ENCODE measurements at places on chromosomes 3 and 15. TPM values are rescaled to one million over a fixed set of nuclear protein-coding genes. Genes with fewer than 3 reads are reported as not detected.
A peak's percentile ranks its signal among the peaks of the same experiment; 100 is the strongest.

Gene GOLGA8G
- not detected for total RNA-seq

Gene FBLN2
- 17.1 TPM for total RNA-seq

Gene MKRN2OS
- total RNA-seq, result 3.1 TPM

Gene FGD5
- total RNA-seq, result 1.2 TPM

Gene PP2D1
- not detected for total RNA-seq

Gene NANOGP8
- total RNA-seq, result not detected

- H3K36me3 ChIP-seq, result peaks cover 21% of the 10 kb centered on the region
- peak; percentile 77 for DNase-seq
- H3K4me1 ChIP-seq, result peaks cover 11% of the 10 kb centered on the region
- peak overlapping the region; percentile 29 for H3K27ac ChIP-seq
- H3K4me3 ChIP-seq, result no peak overlapping the region
Observed at GRCh38 chr3:47022641-47023071, 43.2 kb downstream of the NBEAL2 start.

DNA sequence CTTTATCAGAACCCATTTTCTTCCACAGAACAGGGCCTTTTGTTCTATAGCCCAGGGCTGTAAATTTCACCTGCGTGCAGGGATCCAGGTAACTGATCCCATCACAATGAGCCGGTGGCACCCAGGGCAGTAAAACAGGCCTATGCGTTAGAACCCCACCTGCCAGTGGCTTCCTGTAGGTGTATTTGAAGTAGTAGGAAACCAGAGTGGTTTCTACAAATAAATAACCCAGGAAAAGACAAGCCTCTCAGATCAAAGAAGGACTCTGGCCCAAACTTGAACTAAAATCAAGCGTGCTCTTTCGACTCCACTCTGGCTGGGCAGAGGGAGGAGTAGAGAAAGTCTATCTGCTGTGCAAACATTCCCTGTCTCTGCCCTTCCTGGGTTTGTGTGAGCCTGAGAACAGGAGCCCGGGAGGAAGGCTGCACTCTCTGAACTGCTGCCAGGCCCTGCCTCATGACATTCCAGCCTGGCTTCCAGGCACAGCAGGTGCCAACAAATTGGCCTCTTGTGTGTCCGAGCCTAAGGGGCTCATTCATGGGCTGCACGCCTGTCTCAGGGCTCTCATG is 77.7 kb downstream of the CEMIP start:
- H3K36me3 ChIP-seq, result no peaks in the 10 kb centered on the region
- H3K4me3 ChIP-seq, result no peak overlapping the region
- H3K4me1 ChIP-seq, result peaks cover 13% of the 10 kb centered on the region
- H3K27me3 ChIP-seq, result no peaks in the 10 kb centered on the region

- H3K36me3 ChIP-seq, result no peaks in the 10 kb centered on the region
- peaks cover 18% of the 10 kb centered on the region for H3K27me3 ChIP-seq
- H3K4me3 ChIP-seq, result peak overlapping the region; percentile 71
Observed at GRCh38 chr15:40282147-40282868, 556 bp downstream of the ANKRD63 start.

GRCh38 chr3:24258260-24258659 is 236.4 kb downstream of the THRB start:
- H3K4me1 ChIP-seq, result peaks cover 27% of the 10 kb centered on the region
- no peak for DNase-seq
- H3K36me3 ChIP-seq, result no peaks in the 10 kb centered on the region

- DNase-seq, result peak; percentile 8
- peaks cover 39% of the 10 kb centered on the region for H3K36me3 ChIP-seq
- no peak overlapping the region for H3K4me3 ChIP-seq
- no peaks in the 10 kb centered on the region for H3K27me3 ChIP-seq
- peaks cover 25% of the 10 kb centered on the region for H3K4me1 ChIP-seq
Observed at GRCh38 chr3:136353461-136353860, 103.3 kb downstream of the PCCB start.

- H3K27ac ChIP-seq, result no peak overlapping the region
- H3K27me3 ChIP-seq, result no peaks in the 10 kb centered on the region
- no peak overlapping the region for H3K4me3 ChIP-seq
- no peak for DNase-seq
- no peaks in the 10 kb centered on the region for H3K4me1 ChIP-seq
Observed at GRCh38 chr3:8988791-8989558, 25.7 kb upstream of the RAD18 start.

GRCh38 chr3:180252683-180253082 is 215.9 kb upstream of the PEX5L start:
- DNase-seq, result no peak
- H3K27ac ChIP-seq, result no peak overlapping the region
- no peaks in the 10 kb centered on the region for H3K4me1 ChIP-seq
- H3K36me3 ChIP-seq, result no peaks in the 10 kb centered on the region
- no peak overlapping the region for H3K4me3 ChIP-seq
- no peaks in the 10 kb centered on the region for H3K27me3 ChIP-seq

DNA sequence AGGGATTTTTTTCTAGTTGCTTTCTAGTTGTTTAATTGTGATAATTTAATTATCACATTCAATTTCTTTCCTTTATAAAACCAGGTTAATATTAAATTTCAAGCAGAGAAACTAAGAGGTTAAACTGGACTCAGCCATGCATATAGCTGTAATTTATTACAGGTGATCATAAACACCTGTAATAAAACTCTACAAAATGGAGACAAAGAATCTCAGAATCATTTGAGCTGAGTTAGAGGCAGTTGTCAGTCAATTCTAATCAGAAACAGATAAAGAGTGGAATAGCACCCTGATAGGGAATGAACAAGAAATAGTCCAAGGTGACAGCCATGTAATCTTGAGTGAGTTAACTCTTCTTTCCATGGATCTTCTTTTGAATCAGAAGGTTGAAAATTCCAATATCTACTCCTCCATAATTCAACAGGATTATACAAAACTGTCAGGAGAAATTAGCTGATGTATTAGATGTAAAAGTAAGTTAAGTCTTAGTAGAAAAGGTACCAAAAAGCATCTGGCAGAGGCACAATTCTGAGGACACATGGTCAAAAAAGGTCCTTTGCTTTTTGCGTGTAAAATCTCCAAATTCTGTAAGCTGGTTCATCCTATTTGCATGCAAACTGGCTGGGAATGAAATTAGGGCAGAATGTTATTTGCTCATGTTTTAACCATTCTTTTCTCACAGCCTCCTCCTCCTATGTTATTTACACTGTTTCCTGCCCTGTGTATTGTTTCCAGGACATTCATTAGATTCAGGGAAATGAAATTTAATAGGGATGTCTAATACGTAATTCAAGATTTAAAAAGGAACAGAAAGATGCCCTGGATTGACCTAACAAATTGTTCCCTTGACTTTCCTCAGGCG is 39.4 kb upstream of the B3GNT5 start:
- H3K27ac ChIP-seq, result no peak overlapping the region
- no peaks in the 10 kb centered on the region for H3K4me1 ChIP-seq
- no peaks in the 10 kb centered on the region for H3K36me3 ChIP-seq

DNA sequence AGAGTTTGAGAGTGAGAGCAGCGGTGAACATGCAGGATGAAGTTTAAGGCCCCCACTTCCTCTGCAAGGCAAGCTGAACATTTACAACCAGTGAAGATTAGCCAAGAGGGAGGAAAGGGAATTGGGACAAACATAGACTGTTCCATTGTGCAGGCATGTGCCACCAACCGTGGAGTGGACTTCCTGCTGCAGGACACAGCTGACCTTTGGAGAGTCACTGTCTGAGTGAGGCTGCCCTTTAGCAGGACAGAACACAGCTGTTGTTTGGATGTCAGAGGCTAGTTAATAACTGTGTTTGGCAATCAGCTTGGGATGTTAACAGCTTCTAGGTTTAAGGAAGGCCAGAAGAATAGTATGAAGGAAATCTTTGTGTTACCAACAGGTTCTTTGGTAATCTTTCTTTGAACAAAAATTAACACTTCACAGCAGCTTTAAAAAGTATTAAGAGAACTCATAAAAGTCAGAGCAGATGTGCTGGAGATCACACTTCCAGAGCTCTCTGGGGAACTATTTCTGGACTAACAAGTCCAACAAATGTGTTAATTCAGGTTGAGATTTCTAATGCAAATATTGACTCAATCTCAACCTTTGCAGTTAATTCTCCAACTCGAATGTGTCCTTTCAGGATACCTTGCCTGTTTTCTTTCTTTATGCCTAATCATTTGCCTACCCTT is 31.4 kb downstream of the CTDSPL start:
- no peak overlapping the region for H3K4me3 ChIP-seq
- no peaks in the 10 kb centered on the region for H3K27me3 ChIP-seq
- peaks cover 49% of the 10 kb centered on the region for H3K4me1 ChIP-seq

- H3K27ac ChIP-seq, result no peak overlapping the region
- H3K36me3 ChIP-seq, result no peaks in the 10 kb centered on the region
- DNase-seq, result peak; percentile 46
- no peaks in the 10 kb centered on the region for H3K27me3 ChIP-seq
- no peaks in the 10 kb centered on the region for H3K4me1 ChIP-seq
- H3K4me3 ChIP-seq, result no peak overlapping the region
Observed at GRCh38 chr15:45829336-45830153, 194.7 kb downstream of the SQOR start.

- DNase-seq, result no peak
- no peaks in the 10 kb centered on the region for H3K27me3 ChIP-seq
- no peaks in the 10 kb centered on the region for H3K36me3 ChIP-seq
- no peak overlapping the region for H3K27ac ChIP-seq
- H3K4me3 ChIP-seq, result no peak overlapping the region
Observed at GRCh38 chr3:3365716-3366115, 186.2 kb upstream of the CRBN start.

DNA sequence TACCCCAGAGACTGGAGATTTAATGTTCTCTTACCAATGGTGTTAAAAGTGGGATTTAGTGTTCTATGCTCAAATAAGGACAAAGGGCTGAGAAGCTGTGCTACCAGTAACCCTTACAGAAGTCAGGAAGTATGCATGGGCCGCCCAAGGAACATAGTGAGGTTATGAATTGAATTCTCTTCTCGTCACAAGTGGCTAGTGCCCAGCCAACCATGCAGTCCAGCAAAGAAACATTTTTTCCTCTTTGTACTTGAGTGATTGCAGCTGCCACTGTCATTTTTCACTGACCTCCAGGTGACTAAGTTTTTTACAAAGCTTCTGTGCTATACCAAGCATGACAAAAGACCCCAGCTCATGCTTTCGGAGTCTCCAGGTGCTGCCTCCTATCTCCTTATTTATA is 110.6 kb upstream of the DCBLD2 start:
- H3K27ac ChIP-seq, result no peak overlapping the region
- no peak overlapping the region for H3K4me3 ChIP-seq
- no peaks in the 10 kb centered on the region for H3K36me3 ChIP-seq

DNA sequence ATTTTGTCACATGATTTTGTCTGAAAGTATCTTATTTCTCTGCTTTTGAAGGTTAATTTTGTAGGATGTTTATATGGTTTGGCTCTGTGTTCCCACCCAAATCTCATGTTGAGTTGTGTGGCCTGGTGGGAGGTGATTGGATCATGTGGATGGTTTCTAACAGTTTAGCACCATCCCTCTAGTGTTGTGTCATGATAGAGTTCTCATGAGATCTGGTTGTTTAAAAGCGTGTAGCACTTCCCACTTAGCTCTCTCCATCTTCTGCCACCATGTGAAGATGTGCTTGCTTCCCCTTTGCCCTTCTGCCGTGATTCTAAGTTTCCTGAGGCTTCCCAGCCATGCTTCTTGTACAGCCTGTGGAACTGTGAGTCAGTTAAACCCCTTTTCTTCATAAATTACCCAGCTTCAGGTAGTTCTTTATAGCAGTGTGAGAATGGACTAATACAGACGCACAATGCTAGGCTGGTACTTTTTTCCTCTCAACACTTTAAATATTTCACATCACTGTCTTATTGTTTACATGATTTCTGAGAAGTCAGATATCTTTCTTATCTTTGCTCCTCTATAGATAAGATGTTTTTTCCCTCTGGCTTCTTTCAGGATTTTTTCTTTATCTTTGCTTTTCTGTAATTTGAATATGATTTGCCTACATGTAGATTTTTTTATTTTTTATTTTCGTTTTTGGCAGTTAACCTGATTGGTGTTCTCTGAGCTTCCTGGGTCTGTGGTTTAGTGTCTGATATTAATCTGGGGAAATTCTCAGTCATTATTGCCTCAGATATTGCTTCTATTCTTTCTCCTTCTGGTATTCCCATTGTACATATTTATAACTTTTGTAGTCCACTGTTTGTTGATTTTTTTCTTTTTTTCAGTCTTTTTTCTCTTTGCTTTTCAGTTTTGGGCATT is 22.2 kb downstream of the BTD start:
- H3K27ac ChIP-seq, result no peak overlapping the region
- H3K36me3 ChIP-seq, result peaks cover 7% of the 10 kb centered on the region
- no peak overlapping the region for H3K4me3 ChIP-seq
- H3K4me1 ChIP-seq, result peaks cover 16% of the 10 kb centered on the region
- DNase-seq, result no peak

DNA sequence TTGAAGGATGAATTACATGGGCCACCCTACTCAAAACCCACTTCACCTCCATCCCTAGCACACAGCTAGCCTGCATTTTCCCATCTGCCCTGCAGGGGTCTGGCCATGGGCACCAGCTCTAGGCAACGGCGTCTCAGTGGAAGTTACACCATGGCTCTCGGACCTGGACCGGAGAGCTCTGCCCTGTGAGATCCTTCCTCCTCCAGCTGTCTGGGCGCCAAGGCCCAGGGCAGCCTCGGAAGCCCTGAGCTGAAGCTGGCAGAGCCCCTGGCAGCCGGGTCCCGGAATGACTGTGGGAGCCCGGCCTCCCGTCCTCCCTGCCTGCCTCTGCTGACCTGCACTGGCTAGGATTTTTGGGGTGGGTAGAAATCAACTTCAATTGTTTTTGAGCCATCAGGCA is 98.9 kb downstream of the CHSY1 start:
- no peak for DNase-seq
- H3K4me1 ChIP-seq, result peaks cover 8% of the 10 kb centered on the region
- no peaks in the 10 kb centered on the region for H3K27me3 ChIP-seq
- no peak overlapping the region for H3K4me3 ChIP-seq
- no peak overlapping the region for H3K27ac ChIP-seq
- no peaks in the 10 kb centered on the region for H3K36me3 ChIP-seq

DNA sequence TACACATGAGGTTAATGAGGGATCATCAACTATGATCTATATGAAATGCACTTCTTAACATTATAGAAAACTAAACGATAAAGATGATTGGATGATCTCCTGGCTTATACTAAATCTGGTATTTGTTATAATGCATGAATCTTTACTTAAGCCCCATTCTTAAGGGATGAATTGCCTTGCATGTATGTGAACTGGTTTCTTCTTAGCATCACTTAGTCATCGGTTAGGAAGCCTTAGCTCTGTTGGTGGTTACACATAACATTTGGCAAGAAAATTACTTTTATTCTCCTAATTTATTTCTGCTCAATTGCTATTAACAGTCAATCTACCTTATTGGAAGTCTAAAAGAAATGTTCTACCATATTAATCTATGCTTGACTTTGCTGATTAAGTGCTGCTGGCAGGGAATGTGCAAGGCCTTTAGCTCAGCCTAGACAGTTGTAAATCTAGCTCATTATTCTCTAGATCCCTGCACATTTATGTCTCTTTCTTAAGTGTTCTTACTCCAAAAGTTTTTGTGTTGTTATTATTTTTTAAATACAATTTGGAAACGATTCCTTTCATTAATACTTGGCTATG is 356.0 kb downstream of the ZPLD1 start:
- H3K4me1 ChIP-seq, result no peaks in the 10 kb centered on the region
- no peaks in the 10 kb centered on the region for H3K27me3 ChIP-seq
- H3K36me3 ChIP-seq, result no peaks in the 10 kb centered on the region
- no peak overlapping the region for H3K4me3 ChIP-seq
